ENCODE measurements at places on chromosomes 7 and 10.

DNA sequence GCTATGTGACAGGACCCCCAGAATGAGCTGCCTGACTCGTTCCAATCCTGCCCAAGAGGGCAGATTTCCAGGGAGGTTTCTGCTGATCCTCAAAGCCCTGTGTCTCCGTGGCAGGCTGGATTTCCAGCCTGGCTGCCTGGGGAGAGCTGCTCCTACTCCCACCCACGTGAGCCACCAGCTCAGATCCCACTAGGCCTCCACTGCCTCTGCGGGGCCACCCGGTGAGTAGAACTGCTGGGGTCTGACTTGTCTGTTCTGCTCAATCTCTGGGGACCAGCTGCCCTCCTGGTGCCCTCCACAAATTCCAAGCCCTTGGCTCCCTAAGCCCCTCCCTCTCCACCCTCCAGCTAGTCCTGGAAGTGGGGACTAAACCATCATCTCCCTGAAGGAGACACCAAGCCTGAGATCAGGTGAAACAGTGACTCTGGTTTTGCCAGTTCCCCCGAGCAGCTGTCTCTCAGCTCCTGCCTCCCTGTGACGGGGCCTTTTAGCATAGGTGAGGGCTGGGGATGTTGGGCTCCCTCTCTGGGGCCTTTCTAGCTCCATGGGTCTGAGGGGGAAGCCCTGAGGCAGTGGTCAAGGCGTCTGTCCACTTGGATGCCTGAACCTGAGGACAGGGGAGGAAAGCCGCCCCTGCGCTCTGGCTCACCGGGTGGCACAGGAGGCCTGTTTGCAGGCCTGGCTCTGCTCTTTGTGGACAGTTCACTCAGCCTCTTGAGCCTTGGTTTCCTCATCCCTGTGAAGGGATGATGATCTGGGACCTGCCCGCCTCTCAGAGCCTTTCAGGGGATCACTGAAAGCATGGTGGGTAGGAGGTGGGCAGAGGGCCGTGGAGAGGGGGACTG lies 5.6 kb downstream of the FAM241B start:
- no peak for DNase-seq

DNA sequence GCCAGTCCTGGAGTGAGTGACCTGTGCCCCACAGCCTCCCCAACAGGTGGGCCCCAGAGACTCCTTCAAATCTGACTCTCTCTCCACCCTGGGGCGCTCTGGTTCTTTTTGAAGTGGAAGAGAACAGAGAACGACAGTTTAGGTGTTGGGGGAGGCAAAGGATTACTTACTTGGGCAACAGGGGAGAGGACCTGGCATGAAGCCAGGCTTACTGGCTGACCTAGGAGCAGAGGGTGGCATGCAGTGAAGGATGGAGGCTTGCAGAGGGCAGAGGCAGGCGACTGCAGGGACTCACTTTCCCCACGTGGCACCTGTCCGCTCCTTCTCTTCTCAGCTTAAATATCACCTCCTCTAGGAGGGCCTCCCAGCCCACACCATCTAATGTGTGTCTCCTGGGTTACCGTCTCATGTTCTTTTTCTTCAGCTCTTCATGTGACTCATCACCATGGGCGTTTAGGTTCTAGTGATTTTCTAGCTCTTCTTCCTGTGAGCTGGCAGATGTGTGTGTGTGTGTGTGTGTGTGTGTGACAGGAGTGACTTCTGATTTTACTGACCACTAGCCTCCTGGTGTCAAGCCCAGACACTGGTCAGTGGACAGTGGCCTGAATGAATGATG lies 15.5 kb downstream of the LZTS2 start:
- DNase-seq, result no peak

DNA sequence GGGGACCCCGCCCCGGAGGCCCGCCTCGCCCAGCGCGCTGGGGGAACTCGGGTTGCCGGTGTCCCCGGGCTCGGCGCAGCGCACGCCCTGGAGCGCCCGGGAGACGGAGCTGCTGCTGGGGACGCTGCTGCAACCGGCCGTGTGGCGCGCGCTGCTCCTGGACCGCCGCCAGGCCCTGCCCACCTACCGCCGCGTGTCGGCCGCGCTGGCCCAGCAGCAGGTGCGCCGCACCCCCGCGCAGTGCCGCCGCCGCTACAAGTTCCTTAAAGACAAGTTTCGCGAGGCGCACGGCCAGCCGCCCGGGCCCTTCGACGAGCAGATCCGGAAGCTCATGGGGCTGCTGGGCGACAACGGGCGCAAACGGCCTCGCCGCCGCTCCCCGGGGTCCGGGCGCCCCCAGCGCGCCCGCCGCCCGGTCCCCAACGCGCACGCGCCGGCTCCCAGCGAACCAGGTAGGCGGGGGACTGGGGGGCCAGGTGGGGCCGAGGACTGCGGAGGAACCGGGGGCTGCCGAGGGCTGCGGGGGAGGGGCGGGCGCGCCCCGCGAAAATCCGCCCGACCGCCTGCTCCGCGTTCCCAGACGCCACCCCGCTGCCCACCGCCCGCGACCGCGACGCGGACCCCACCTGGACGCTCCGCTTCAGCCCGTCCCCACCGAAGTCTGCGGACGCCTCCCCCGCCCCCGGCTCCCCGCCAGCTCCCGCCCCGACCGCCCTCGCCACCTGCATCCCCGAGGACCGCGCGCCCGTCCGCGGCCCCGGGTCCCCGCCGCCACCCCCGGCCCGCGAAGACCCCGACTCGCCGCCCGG lies 574 bp downstream of the UTF1 start:
- DNase-seq, result no peak

- DNase-seq, result no peak
Observed at GRCh38 chr10:116408719-116409118, 18.9 kb upstream of the PNLIPRP3 start.

- peak; percentile 88 for DNase-seq
Observed at GRCh38 chr7:140924019-140924820, 509 bp downstream of the BRAF start.

- DNase-seq, result no peak
Observed at GRCh38 chr7:74615933-74616780, 41.4 kb upstream of the GTF2I start.

GRCh38 chr10:77975086-77975666 lies 48.6 kb upstream of the DLG5 start:
- no peak for DNase-seq

- no peak for DNase-seq
Observed at GRCh38 chr7:46791188-46791587, 790.7 kb downstream of the TNS3 start.

DNA sequence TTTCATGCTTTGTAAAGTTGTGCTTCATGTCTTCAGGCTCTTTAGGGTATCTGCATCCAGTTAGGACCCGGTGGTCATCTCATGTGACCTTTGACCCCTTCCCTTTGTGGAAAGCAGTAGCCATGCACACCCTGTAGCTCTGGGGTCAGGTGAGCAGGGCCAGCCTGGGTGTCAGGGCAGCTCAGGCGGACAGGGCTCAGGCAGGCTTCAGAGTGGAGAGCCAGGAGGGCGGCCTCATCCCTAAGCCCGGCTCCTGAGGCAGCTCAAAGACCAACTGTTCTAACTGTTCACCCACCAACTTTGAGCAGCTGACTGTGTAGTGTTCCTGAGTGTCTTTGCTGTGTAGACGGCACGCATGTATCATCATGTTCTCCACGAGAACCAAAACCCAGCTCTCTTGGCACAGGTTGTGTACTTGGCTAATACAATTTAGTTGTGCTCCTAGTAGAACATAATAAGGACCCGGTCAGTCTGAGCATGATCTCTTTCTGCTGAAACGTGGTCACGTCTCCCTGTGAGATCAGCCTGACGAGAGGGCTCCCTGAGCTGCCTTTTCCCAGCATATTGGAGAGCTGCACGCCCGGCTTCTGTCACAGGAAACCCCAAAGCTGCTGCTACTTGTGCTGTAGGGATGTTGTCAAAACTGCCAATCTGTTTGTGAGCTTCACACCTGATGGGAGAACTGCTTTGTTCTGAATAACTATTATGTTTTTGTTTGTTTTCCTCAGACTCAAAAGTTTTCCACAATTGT lies 30.0 kb downstream of the EEPD1 start:
- no peak for DNase-seq

GRCh38 chr10:71290331-71290730 lies 28.7 kb upstream of the SLC29A3 start:
- no peak for DNase-seq

DNA sequence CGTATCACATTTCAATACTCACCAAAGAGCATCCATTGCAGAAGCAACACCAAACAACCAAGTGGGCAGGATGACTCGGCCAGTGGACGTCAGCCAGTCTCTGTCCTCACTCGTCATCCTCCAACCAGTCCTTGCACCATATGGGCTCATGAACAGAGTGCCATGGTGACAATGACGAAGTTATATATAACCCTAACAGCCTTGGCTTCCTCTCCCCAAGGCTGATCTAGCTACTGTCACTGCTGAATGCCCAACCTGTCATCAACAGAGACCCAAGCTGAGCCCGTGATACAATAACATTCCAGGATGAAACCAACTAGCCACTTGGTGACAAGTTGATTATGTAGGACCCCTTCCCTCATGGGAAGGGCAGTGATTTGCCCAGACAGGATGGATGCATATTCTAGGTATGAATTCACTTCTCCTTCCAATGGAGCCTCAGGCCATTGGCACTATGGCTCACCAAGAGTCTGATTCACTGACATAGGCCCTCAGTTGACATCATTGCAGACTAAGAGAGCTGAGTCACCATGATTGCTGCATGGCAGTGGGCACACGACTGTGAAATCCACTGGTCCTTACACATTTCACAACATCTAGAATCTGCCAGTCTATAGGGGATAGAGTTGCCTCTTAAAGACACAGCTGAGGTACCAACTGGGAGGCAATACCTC lies 26.3 kb upstream of the PPIF start:
- DNase-seq, result no peak

DNA sequence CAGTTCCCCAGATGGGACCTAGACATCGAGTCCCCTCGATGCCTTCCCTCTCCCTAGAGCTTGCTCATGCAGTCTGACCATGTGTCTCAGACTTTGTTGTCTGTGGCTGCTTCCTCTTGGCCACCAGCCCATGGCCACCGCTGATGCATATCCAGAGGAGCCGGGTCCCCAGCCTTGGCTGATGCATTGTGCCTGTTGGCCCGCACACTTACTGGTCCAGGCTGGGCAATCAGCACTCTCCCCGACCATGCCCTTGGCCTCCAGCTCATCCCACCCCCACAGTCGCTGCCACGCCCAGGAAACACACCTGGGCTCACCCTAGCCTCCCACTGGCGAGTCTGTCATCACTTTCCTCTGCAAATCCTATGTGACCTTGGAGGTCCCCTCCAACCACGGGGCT lies 10.1 kb downstream of the NPC1L1 start:
- no peak for DNase-seq

DNA sequence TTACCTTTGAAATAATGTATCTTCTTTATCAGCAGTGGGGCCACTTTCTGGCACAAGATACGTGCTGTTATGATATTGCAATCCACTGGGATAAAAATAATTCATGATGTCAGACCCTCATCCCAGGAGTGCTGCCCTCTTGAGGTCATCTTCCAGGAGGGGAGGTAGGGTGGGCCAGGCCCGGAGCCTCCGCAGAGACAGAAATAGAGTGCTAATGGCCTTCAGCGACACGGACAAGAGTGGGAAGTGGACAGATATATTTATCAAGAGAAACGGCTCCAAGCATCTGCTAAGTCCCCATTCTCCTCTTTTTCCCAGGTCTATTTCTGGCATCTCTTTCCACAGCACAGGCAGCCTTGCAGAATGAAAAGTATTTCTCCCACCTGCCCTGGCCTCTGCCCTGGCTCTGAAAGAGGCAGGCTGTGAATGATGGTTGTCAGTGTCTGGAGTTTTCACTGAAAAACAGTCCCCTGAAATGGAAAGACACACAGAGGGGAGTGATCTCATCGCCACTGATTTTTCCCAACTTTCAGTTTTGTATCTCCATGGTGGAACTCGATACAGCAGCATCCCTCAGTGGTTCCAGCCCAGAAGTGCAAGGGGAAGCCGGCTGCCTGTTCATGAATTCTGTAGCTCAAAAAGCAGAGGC lies 251.7 kb upstream of the MYO3A start:
- DNase-seq, result no peak

DNA sequence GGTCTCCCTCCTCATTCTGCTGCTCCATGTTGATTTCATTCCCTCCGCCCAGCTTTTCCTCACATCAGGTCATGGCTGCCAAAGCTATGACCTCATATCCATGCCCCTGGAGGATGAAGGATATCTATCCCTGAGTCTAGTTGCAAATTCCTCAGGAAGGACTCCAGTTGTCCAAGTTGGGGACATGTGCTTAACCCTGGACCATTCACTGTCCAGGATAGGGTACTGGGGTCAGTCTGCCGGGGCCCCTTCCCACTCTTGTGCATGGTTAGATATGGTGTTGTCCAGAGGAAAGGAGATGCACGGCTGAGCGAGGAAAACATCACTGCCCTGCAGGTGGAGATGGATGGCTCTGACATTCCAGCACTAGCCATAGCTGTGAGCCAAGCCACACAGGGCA lies 51.9 kb upstream of the COMTD1 start:
- no peak for DNase-seq

DNA sequence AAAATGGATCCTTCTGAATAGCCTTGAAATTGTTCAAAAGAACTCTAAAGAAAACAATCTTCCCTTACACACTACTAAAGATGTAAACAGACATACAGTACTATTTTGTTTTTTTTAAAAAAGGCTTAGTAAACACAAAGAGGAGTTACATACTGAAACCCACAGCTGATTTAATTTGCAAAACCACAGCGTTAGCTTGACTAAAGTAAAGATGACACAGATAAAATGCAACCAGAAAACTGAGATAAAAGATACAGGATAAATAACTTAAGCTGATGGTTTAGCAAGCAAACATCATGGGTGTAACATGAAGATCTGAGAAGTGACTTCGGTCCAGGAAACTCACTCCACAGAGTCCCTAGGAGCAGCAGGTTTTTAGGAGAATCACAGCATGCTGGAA lies 21.8 kb downstream of the PRKCQ start:
- DNase-seq, result no peak

DNA sequence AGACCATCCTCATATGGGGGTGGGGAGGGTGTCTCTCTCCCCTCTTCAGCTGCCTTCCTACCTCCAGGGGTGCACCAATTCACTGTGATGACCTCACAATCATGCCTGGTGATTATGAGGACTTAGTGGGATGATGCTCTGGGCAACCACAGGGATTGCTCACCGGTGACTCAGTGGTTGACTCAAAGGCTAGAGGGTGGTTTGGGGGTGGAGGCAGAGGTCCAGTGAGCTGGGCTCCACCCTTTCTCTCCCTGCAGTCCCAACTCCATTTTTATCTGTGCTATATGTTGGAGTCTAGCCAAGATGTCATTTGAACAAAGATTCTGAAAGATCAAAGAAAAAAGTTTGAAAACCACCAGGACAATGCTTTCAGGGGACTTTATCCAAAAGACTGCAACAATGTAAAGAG lies 286.9 kb downstream of the KCNMA1 start:
- DNase-seq, result no peak

GRCh38 chr10:122096705-122097104 lies 107.7 kb downstream of the TACC2 start:
- no peak for DNase-seq

Measured in NCI-H1930 (cell line).